Activated CD4-positive, alpha-beta T cell treated with anti-CD3 and anti-CD28 coated beads, Interleukin-2, amount 10 ng/mL, durations not matched to agents 7 days and 5 days (primary cell): ENCODE measurements at places on chromosomes 6 and 20. TPM values are rescaled to one million over a fixed set of nuclear protein-coding genes. Genes with fewer than 3 reads are reported as not detected.

DNA sequence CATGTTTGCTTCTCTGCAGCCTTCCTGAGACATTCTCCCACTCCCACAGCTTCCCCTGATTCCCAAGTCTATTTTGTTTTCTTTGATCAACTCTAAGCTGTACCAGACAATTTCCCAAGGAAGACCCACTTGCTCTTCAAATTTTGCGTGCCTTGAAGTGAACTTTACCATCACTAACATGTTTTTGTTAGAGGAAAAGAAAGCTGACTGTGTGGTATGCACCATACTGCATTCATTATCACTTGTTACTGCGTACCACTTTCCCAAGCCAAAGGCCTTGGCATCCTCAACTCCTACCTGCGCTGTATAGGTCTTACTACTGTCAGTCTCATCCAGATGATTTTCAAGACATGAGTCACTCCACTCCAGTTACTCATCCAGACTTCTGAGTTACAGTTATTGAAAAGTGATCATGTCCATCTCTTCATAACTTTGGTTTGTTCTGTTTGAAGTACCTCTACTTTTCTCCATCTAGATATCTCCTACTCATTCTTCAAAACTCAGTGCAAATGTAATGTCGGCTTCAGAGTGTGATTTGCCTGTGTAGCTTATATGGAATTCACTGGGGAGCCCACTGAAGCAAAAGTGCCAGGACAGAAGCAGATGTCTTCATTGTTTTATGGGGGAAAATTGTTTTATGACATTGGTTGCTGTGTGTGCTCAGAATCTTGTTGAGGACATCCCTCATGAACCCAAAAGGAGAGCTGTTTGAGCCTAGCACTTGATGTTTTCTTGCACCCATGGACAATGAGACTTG lies 5.2 kb downstream of the RPS12 start:
- H3K36me3 ChIP-seq, result peaks cover 54% of the 10 kb centered on the region
- H3K27ac ChIP-seq, result peak overlapping the region; percentile 69
- peaks cover 50% of the 10 kb centered on the region for H3K4me1 ChIP-seq
- DNase-seq, result no peak
- no peak overlapping the region for H3K4me3 ChIP-seq
- no peaks in the 10 kb centered on the region for H3K27me3 ChIP-seq

- no peak overlapping the region for H3K27ac ChIP-seq
- no peak for DNase-seq
- H3K27me3 ChIP-seq, result no peaks in the 10 kb centered on the region
Measured at GRCh38 chr6:121485359-121485811, 49.9 kb downstream of the GJA1 start.

- peak overlapping the region; percentile 90 for H3K27ac ChIP-seq
- peak overlapping the region; percentile 80 for H3K4me3 ChIP-seq
- H3K36me3 ChIP-seq, result peaks cover 33% of the 10 kb centered on the region
- peak; percentile 17 for DNase-seq
- H3K27me3 ChIP-seq, result no peaks in the 10 kb centered on the region
- peaks cover 20% of the 10 kb centered on the region for H3K4me1 ChIP-seq
Measured at GRCh38 chr20:45792317-45793118, 764 bp downstream of the DNTTIP1 start.

OR2H1 gene
- not detected for total RNA-seq

DNA sequence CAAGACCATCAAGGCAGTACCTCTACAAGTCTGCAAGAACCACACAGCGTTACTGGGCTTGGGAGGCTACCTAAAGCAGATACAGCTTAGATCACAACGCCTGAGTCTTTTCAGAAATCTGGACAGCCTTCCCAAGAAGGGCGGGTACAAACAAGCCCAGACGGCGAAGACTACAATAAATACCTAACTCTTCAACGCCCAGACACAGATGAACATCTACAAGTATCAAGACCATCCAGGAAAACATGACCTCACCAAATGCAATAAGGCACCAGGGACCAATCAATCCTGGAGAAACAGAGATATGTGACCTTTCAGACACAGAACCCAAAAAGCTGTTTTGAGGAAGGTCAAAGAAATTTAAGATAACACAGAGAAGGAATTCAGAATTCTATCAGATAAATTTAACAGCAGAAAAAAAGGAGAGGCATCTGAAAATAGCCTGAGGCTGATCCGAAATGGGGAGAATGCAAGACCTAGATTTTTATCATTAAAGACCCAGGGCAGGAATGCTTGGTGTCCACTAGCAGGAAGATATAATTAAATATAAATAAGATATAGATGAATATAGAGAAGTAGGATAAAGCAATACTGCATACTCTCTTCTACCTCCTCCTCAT lies 131.7 kb upstream of the COL21A1 start:
- H3K36me3 ChIP-seq, result no peaks in the 10 kb centered on the region
- no peak overlapping the region for H3K27ac ChIP-seq
- no peak overlapping the region for H3K4me3 ChIP-seq
- no peaks in the 10 kb centered on the region for H3K4me1 ChIP-seq
- DNase-seq, result no peak
- H3K27me3 ChIP-seq, result peaks cover 3% of the 10 kb centered on the region

DNA sequence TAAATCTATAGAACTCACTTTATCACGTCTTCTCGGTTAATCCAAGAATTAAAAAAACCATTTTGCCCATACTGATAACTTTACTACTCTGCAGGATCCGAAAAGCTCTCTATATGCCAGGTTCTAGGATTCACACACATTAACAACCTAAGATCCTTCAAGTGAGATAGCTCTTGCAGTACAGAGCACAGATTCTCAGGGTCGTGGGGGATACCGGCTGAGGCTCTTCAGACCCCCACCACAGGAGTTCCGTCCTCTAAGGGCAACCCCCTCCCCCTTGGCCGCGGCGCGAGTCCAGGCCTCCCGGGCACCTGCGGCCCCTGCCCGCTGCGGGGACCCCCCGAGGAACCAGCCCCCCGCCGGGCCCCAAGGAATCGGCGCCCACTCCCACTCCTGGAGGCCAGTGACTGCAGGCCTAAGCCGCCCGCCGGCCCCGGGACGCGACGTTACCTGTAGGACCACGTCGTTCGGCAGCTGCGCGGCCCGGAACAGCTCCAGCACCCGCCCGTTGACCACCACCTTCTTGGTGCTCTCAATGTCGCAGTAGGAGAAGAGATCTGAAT lies 892 bp downstream of the REPS1 start:
- H3K27ac ChIP-seq, result peak overlapping the region; percentile 83
- H3K27me3 ChIP-seq, result no peaks in the 10 kb centered on the region
- peaks cover 6% of the 10 kb centered on the region for H3K4me1 ChIP-seq
- H3K36me3 ChIP-seq, result no peaks in the 10 kb centered on the region
- no peak for DNase-seq
- H3K4me3 ChIP-seq, result peak overlapping the region; percentile 82

DNA sequence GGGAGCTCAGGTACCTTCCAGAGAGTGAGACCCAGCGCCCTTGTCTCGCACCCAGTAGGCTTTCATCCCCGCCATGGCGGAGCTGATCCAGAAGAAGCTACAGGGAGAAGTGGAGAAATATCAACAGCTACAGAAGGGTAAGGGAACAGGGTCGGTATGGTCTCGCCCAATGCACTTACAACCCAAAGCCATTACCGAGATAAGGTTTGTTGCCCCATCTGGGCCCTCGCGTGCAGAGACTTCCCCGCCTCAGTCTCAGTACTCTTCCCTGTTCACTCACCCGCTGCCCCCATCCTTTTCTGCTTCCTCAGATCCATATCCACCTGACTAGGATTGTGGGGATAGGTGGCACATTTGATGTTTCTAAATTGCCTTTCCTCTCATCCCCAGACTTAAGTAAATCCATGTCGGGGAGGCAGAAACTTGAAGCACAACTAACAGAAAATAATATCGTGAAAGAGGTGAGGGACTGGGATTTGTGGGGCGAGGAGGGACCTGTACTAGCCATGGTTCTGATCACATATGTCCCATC lies 449 bp downstream of the PFDN6 start:
- H3K36me3 ChIP-seq, result peaks cover 39% of the 10 kb centered on the region
- H3K27ac ChIP-seq, result peak overlapping the region; percentile 82
- no peaks in the 10 kb centered on the region for H3K27me3 ChIP-seq
- peaks cover 43% of the 10 kb centered on the region for H3K4me1 ChIP-seq

DNA sequence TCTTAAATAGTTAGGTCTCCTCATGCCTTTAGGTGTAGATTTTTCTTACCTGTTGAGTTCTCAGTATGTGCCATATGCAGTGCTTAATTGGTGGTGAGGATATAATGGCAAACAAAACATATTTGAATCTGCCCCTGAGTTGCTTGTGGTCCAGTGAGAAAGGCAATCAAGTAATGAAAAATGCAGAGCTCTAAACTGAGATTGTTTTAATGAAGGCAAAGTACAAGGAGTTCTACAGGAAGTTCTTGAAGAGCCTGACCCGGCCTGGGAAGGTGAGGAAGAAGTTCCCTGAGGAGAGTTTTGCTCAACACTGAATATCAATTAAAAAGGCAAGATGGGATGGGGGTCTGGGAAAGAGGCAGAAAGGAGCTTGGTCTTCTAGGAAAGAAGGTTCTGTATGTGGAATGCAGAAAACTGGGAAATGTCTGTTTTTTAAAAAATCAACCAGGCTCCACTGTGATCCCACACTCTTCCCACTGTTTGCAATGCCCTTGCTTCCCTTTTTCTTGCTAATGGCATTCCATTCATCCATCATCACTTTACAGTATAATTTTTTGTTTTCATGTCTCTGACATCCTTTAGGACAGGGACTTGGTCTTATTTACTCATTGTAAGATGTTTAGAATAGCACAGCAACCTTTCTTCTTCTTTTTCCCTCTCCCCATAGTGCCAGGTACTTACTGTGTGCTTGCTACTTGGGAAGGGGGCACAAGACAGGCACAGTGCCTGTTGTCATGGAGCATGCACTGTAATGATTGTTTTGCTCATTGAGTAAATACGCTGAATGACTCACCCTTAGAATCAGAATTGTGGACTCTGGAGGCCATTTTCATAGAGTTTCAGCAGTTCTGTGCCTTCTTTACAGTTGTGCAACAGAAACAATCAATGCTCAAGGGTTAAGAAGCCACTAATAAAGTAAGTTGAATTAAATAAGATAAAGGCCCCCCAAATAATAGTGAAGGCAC lies 64.3 kb downstream of the ANKS1A start:
- H3K4me3 ChIP-seq, result no peak overlapping the region
- no peak overlapping the region for H3K27ac ChIP-seq
- no peak for DNase-seq

GRCh38 chr6:79410806-79411205 lies 126.4 kb downstream of the LCA5 start:
- H3K27ac ChIP-seq, result no peak overlapping the region
- H3K4me3 ChIP-seq, result no peak overlapping the region
- no peak for DNase-seq
- H3K4me1 ChIP-seq, result no peaks in the 10 kb centered on the region
- no peaks in the 10 kb centered on the region for H3K27me3 ChIP-seq
